CD8-positive, alpha-beta memory T cell (primary cell): ENCODE measurements at places on chromosomes 5 and 9. TPM values are rescaled to one million over a fixed set of nuclear protein-coding genes. Genes with fewer than 3 reads are reported as not detected.
A peak's percentile ranks its signal among the peaks of the same experiment; 100 is the strongest.

NOXA1 gene
- total RNA-seq = 0.66 TPM

FBLL1 gene
- not detected for total RNA-seq

LCN9 gene
- not detected for total RNA-seq

- H3K36me3 ChIP-seq = no peaks in the 10 kb centered on the region
- H3K4me1 ChIP-seq = no peaks in the 10 kb centered on the region
- H3K27me3 ChIP-seq = no peaks in the 10 kb centered on the region
- no peak overlapping the region for H3K27ac ChIP-seq
These were observed 649.3 kb upstream of the WWC1 start for GRCh38 chr5:167642181-167642580.

DNA sequence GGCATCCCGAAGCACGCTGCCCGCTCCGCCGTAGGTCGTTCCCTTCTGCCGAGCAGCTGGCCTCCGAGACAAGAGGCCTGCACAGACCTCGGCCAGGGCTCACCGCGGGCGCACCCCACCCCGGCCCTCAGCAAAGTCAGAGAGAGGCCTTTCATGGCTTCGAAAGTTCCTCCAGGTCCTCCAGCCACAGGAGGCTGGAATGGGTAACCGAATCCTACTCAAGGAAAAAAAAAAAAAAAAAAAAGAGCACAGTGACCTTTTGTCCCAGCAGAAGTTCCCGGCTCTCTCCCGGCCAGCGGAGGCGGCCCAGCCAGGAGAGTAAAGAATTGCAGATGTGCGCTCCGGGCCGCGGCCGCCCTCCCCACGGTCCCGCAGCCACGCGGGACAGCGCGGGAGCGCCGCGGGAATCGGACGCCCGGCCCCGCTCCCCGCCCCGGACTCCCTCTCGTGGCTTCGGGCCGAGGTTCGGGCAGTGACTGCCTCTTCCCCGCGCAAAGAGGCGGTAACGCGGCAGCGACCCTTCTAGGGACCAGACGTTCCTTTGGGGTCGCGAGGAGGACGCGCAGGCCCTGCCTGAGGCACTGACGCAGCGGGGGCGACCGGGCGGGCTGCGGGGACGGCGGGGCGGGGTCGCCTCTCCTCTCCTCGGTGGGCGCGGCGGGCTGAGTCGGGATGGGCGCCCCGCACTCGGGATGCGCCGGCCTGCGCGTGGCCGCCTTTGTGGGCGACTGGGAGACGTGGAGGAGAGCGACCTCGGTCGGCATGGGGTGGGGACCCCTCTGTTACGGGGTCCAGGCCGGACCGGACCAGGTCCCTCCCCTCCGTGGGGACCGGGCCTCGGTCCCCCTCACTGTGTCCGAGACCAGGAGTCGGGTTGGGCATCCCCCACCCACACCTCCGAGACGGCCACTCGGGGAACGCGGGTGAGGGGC, 754 bp downstream of the GFPT2 start:
- peaks cover 26% of the 10 kb centered on the region for H3K27me3 ChIP-seq
- DNase-seq = peak; percentile 21
- H3K4me3 ChIP-seq = no peak overlapping the region
- no peaks in the 10 kb centered on the region for H3K36me3 ChIP-seq

- DNase-seq = no peak
- no peak overlapping the region for H3K27ac ChIP-seq
- H3K4me1 ChIP-seq = no peaks in the 10 kb centered on the region
These were observed 204.8 kb downstream of the DCP2 start for GRCh38 chr5:113181409-113181808.

DNA sequence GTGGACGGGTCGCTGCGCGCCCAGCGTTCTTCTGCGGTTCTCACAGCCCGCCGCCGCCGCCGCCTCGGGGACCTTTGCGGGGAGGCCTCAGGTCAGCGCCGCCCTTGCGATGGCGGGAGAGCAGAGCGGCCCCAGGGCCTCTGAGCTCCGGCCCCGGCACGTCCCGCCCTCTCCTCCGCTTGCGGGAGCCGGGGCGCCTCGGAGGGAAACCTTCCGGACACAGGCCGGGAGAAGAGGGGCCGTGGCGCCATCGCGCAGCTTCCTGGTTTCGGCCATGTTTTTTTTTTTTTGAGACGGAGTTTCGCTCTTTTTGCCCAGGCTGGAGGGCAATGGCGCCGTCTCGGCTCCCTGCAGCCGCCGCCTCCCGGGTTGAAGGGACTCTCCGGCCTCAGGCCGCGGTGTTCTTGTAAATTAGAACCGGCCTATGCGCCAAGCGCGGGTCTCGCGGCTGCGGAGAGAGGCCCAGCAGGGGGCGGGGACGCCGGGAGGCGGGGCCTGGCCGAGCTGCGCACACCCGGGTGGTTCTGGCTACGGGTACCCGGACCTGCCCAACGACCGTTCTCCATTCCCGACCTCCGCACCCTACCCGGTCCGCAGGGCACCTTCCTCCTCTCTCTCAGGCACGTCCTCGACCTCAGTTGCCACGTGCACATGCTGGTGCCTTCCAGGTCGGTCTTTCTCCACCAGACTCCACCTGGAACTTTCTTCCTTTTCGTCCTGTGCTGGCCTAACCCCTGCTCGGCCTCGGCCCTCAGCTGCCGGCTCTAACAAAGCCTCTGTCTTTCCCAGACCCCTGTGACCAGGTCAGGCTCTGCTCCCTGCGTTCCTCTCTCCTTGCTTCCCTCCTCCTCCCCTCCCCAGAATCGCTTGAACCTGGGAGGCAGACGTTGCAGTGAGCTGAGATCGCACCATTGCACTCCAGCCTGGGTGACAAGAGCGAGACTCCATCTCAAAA, 28.8 kb upstream of the MGAT1 start:
- no peaks in the 10 kb centered on the region for H3K27me3 ChIP-seq
- peaks cover 50% of the 10 kb centered on the region for H3K4me1 ChIP-seq
- H3K36me3 ChIP-seq = peaks cover 22% of the 10 kb centered on the region
- peak overlapping the region; percentile 89 for H3K27ac ChIP-seq
- DNase-seq = peak; percentile 72

DNA sequence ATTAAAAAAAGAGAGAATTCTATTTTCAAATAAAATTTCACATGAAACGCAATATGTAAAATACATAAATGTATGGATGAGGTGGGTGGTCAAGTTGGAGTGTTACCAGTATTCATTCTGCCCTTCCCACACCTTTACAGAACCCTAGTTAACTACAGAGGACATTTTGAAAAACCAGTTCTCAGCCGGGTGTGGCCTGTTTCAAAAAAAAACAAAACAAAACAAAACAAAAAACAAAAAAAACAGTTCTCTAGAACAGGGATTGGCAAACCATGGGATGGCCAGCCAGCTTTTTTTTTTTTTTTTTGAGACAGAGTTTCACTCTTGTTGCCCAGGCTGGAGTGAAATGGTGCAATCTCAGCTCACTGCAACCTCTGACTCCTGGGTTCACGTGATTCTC, 28.4 kb upstream of the HK3 start:
- no peak overlapping the region for H3K4me3 ChIP-seq
- no peak for DNase-seq
- H3K27me3 ChIP-seq = no peaks in the 10 kb centered on the region

- H3K36me3 ChIP-seq = no peaks in the 10 kb centered on the region
- H3K4me3 ChIP-seq = no peak overlapping the region
- no peaks in the 10 kb centered on the region for H3K27me3 ChIP-seq
- DNase-seq = no peak
- no peaks in the 10 kb centered on the region for H3K4me1 ChIP-seq
These were observed 59.3 kb downstream of the GALNT10 start for GRCh38 chr5:154249826-154250225.

DNA sequence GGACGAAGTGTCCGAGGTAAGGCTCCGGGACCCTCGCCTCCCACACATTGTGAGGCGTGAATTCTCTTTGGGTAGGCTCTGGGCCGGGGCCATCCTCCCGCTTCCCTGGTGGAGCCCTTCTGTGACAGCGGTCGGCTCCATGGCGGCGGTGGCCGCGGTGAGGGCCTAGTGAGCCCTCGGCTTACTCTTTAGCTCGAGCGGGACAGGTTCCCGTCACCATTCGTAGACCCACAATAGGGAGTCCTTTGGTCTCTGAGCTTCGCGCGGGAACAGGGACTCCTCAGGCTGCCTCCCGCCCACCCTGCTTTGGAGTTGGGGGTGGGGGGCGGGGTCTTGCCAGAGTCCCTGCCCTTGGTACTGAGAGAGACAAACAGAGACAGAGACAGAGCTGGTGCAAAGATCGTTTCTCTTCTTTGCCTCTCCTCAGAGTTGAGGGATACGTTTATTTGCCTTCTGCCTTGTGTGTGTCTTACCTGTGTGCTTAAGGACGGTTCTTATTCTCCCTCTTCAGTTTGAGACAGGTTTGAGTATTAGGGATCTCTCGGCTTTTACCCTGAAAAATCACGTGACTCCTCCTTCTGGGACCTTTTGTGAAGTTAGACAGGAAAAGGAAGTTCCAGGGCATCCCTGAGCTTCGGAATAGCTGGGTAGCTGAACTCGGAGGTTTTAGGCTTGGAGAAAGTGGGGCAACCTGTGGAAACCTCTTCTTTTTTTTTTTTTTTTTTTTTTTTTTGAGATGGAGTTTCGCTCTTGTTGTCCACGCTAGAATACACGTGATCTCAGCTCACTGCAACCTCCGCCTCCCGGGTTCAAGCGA, 833 bp downstream of the ANKHD1 start:
- H3K27ac ChIP-seq = peak overlapping the region; percentile 93
- no peaks in the 10 kb centered on the region for H3K27me3 ChIP-seq
- H3K36me3 ChIP-seq = peaks cover 7% of the 10 kb centered on the region
- H3K4me1 ChIP-seq = peaks cover 44% of the 10 kb centered on the region
- H3K4me3 ChIP-seq = peak overlapping the region; percentile 90
- peak; percentile 68 for DNase-seq

GRCh38 chr5:134490255-134490924, 35.1 kb upstream of the JADE2 start:
- no peaks in the 10 kb centered on the region for H3K27me3 ChIP-seq
- no peaks in the 10 kb centered on the region for H3K36me3 ChIP-seq

- H3K4me1 ChIP-seq = peaks cover 15% of the 10 kb centered on the region
- no peaks in the 10 kb centered on the region for H3K36me3 ChIP-seq
- no peak overlapping the region for H3K27ac ChIP-seq
These were observed 17.5 kb downstream of the TMEM161B start for GRCh38 chr5:88251048-88251711.

- H3K27ac ChIP-seq = no peak overlapping the region
- peaks cover 5% of the 10 kb centered on the region for H3K4me1 ChIP-seq
- H3K27me3 ChIP-seq = no peaks in the 10 kb centered on the region
- no peak overlapping the region for H3K4me3 ChIP-seq
- DNase-seq = no peak
- no peaks in the 10 kb centered on the region for H3K36me3 ChIP-seq
These were observed 98.0 kb downstream of the HSD17B3 start for GRCh38 chr9:96203867-96204501.

DNA sequence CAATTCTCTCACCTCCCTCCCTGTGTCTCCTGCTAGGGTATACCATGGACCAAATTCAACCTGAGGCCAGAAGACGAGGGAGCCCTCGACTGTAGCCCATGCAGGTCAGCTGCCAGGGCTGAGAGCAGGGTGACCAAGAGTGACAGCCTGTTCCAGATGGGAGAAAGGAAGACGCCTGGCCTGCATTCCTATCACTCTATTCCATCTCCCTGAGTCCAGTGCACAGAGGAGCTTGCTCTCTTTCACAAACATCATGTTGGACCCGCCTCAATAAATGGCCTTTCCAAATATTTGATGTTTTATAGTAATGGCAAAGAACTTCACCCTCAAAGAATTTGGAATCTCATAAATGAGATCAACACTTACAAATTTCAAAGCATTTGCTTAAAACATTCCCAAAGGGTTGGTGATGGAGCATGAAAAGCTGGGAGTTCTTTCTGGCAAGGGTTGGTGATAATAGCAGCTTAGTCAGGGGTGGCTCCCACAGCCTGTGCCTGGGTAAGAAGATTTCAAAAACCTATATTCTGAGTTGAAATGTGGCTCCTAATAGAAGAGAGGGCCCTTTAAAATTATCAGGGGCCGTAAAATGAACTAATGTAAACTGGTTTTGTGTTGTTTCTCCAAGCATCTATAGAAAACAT, 393.1 kb downstream of the EFNA5 start:
- no peaks in the 10 kb centered on the region for H3K27me3 ChIP-seq
- no peak overlapping the region for H3K27ac ChIP-seq
- no peaks in the 10 kb centered on the region for H3K4me1 ChIP-seq
- no peak overlapping the region for H3K4me3 ChIP-seq

DNA sequence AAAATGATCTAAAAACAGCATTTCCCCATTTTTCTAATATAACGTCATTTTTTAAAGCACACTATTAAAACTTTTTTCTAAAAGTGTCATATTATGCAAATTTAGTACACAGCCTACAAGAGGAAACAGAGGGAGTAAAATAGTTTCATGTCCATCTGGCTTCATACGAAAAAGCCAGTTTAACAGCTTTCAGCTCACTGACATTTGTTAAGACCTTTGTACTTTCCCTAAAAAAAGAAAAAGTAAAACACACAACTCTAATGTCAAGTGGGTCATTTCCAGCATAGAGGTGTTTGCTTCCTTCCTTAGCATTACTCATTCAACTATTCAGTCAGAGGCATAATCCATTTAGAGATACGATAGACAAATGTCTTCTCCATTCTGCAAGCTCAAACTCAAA, 49.4 kb downstream of the ABHD17B start:
- H3K36me3 ChIP-seq = no peaks in the 10 kb centered on the region
- no peak overlapping the region for H3K4me3 ChIP-seq
- H3K27me3 ChIP-seq = no peaks in the 10 kb centered on the region
- no peaks in the 10 kb centered on the region for H3K4me1 ChIP-seq
- H3K27ac ChIP-seq = no peak overlapping the region

DNA sequence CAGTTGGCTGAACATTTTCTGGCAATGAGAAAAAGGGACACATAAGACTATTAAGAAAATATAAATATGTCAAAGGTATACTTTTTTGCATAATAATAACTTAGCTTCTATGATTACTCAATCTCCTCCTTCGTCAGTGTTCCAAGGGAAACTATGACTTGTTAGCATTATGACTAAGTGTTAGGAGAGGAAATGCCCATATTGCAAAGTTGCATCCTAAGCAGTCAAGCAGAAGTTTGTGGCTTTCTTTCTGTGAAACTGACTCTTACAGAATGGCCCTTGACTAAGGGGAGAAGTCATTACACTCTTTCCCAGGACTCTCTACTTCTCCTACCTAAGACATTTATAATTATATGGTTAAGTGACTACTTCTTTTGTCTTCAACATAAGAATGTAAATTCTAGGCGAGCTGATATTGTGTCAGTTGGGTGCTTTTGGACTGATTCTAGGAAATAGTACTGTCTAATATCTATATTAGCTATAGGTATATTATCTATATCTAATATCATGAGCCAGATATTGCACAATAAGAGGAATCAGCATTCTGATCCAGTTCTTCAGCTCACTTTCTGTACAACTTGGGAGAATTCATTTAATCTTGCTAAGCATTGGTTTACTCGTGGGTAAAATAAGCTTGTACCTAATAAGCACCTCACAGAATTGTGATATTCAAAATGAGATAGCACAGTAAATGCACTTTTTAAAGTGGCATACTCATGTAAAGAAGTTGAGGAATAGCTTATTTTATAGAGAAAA, 16.4 kb upstream of the SPINK6 start:
- no peaks in the 10 kb centered on the region for H3K4me1 ChIP-seq
- H3K36me3 ChIP-seq = no peaks in the 10 kb centered on the region
- no peak overlapping the region for H3K27ac ChIP-seq
- no peak overlapping the region for H3K4me3 ChIP-seq
- no peak for DNase-seq
